ENCODE measurements at places on chromosomes 5 and 9.

GRCh38 chr9:17528859-17529258, 50.0 kb upstream of the SH3GL2 start:
- no peak for DNase-seq

GRCh38 chr5:139431706-139432105, 7.6 kb downstream of the DNAJC18 start:
- DNase-seq = no peak

DNA sequence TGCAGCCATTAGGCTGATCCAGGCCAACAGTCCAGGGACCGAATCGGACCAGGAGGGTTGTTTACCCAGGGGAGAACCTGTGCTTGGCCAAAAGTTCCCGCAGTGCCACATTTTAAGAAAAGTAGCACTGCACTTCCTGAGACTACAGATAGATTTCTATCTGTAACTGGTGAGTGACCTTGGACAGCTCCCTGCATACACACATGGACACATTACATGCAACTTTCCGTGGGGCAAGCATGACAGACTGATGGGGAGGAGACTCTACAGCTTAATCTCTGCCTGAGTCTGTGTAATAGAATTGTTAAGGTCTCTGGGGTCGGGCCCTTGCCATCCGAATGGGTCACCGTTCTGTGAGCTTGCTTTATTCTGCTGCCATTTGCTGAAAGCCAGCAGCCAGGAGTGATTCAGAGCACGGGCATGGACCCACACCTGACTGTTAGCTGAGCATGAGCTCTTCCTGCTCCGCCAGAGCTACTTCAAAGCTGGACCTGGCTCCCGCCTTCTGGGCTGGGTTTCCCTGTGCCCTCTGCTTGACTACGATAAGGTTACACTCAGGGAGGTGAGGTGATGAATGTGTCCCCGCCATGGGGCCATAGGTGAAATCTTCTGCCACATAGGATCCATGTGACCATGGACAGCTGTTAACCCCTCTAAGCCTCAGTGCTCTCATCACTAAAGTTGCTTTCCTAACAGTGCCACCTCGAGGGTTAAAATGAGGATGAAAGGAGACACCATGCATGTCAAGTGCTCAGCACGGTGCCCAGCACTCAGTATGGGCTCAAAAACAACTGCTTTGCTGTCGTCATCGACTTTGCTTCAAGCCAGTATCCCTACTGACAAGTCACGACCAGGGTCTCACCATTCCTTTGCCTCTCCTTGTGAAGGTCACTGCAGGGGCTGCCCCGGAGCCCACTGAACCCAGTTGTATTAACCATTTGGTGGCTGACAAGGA, 200.0 kb downstream of the MELK start:
- no peak for DNase-seq

GRCh38 chr5:2105141-2105540, 222.4 kb upstream of the IRX4 start:
- DNase-seq = no peak

DNA sequence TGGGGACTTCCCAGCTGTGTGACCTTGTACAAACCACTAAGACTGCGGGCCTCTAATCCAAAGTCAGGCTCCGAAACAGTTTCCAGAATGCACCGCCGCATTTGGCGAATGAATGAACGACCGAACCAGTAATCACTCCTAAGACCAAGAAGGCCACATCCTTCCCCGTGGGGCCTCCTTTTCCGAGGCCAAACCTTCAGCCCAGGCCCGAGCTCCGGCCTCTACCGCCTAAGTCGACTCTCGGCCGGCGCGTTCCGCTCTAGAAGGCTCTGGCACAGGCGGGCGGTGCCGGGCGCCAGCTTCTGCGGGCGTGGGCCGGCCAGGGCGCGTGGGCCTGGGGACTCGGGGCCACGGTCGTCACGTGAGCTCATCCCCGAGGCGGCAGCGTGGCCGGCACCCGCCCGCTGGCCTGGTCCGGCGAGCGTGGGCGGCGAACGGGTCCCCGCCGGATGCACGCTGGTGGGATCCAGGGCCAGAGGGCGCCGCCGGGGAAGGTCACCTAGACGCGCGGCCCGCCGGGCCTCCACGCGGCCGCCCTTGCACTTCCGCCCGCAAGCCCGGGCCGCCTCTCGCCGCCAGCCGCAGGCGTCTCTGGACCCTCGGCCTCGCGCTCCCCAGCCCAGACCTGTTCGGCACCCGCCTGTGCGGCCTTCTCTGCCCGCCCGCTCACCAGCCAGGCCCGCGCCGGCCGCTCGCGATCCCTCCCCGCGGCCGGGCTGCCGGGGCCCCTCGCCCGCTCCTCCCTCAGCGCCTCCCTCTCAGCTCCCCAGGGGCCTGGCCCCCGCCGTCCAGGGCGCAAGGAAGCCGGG, 754 bp downstream of the VDAC1 start:
- peak; percentile 40 for DNase-seq

GRCh38 chr9:125391704-125392103, 130.1 kb downstream of the GAPVD1 start:
- DNase-seq = no peak

DNA sequence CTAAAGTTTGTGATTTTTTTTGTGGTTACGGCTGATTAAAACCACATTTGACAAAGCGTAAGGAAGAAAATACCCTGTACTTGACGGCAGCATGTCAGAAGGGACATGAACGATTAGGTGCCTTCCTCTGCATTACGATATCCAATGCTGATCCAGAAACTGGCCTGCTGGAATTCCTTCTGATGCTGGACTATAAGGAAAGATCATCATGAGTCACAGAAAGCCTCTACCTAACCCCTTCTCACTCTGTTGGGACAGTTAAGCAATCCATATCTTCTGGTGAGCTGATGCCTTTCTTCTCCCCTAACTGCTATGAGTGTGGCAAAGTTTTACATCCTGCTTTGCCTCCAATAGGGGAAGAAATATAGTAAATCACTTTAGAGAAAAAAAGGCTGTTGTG, 78.4 kb upstream of the PAPPA start:
- no peak for DNase-seq

GRCh38 chr5:17150531-17150930, 66.9 kb upstream of the BASP1 start:
- DNase-seq = no peak

DNA sequence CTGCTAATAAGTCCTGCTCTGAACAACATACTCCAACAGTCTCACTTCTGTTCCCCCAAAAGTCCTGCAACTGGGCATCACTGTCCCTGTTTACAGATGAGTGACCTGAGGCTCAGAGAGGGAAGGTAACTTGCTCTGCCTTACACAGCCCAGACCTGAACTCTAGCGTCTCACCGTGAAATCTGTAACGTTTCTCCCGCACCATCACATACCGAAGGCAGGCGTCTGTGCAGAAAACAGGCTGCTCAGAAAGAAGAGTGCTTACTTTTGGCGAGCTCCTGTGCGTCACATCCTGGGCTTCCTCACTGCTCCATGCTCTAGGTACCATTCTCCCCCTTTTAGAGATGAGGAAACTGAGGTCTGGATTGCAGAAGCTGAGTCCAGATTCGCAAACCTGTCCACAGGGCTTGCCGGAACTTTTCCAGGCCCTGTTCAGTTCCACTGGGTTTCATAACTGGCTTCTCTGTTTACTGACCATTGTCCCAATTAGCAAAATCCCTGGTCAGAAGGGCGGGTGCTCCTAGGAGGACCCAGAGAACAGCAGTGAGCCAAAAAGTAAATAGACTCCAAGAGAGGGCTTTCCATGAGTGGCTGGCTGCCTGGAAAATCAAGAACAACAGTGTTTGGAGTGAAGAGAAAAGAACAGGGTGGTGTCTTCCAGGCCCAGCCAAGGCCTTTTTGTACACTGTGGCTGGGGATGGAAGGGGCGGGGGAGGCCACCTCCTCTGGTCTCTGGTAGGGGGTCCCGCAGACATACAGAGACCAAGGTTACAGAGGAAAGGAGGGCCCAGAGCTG, 27.1 kb downstream of the GSN start:
- no peak for DNase-seq

Data from stimulated activated CD8-positive, alpha-beta memory T cell treated with anti-CD3 and anti-CD28 coated beads, Interleukin-2, amount 100 ng/mL, for 48 hours (primary cell).